A172 (cell line): ENCODE measurements at places on chromosomes 16 and 17.

GRCh38 chr17:76104140-76104895, 731 bp upstream of the EXOC7 start:
- no peak for DNase-seq

DNA sequence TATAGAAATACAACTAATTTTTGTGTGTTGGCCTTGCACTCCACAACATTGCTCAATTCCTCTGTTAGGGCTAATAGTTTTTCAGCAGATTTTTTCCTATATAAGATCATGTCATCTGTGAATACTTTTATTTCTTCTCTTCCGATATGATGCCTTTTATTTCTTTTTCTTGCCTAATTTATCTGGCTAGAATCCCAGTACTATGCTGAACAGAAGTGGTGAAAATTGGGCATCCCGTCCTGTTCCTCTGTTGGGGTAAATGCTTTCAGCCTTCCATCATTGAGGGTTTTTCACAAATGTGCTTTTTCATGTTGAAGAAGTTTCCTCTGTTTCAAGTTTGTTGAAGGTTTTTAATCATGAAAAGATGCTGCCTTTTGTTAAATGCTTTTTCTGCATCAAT, 22.7 kb upstream of the TNFRSF13B start:
- no peak for DNase-seq

- no peak for DNase-seq
Observed at GRCh38 chr16:21194771-21195301, 16.5 kb downstream of the ZP2 start.

GRCh38 chr16:26212599-26212998, 520.8 kb downstream of the HS3ST4 start:
- no peak for DNase-seq

- no peak for DNase-seq
Observed at GRCh38 chr16:4062212-4062802, 53.9 kb downstream of the ADCY9 start.
